ENCODE measurements at places on chromosomes 16 and 17.

GRCh38 chr17:72603420-72604242 is 482.8 kb downstream of the SOX9 start:
- no peak for DNase-seq

DNA sequence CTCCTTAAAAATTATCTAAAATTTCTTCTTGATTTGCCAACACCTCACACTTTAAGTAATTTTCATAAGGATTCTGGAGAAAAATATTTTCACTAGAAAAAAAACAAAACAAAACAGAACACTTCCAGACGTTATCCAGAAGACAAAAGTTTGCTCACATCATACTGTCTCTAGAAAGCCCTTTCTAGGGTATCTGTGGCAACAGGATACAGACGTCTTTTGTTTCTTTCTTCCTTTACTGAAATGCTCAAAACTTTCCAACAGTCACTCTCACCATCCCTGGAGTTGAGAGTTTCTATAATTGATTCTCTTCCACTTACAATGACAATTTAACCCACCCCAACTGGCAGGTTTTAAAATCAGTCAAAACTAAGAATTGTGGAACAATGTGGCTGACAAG is 2.6 kb downstream of the ZC3H7A start:
- DNase-seq = no peak

- no peak for DNase-seq
These were observed 13.8 kb upstream of the HAP1 start for GRCh38 chr17:41748275-41748674.

GRCh38 chr17:40417258-40417608 is 463 bp downstream of the TOP2A start:
- DNase-seq = no peak

- DNase-seq = no peak
These were observed 471.2 kb upstream of the HSBP1 start for GRCh38 chr16:83336603-83337002.

DNA sequence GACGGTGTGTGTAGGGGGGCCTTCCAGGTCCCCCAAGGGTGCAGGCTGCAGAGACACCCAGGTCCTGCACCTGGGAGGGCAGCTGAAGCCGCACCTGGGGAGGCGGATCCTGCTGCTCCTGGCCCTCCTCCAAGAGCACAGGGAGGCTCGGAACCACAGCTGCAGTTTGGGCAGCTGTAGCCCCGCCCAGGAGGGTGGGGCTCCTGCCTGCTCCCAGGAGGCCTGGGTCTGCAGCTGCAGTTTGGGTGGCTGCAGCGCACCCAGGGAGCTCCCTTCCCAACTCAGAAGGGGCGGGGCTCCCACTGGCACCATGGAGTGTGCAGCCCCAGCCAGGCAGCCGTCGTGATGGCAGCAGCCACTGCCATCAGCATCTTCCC is 69.4 kb upstream of the NKD1 start:
- no peak for DNase-seq

GRCh38 chr17:76048025-76048605 is 21.0 kb upstream of the EVPL start:
- DNase-seq = no peak

DNA sequence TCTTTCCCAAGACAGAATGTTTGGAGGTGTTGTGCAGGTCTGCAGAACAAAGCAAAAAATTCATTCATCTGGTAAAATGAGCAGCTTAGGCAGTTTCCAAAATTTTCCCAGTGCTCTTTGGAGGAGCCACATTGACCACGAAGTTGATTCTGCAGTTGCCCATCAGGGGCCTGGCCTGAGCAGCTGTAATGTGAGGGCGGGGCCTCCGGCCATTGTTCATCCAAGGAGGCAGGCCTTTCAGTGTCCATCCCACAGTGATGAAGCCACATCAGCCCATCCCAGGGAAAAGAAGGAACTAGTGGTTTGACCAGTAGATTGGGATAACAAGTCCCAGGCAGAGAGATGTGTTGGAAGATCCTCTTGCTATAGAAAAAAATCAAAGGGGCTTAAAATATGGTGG is 10.1 kb downstream of the UBFD1 start:
- DNase-seq = no peak

DNA sequence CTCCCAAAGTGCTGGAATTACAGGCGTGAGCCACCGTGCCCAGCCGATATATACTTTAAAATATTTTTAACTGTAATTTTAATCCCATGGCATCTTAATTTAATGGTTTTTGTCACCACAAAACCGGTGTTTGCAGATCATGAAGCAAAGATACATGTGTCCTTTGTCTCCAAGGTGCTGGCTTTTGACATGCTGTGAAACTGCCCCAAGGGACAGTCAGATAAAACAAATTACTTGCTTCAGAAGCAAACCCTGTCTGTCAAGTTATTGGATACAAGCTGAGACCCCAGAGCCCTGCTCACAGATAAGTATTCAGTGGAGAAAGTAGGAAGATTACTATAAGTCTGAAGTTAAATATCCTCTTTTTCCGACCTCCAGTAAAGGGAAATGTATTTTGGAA is 39.8 kb downstream of the ARL4D start:
- DNase-seq = no peak

- no peak for DNase-seq
These were observed 51.2 kb downstream of the PGS1 start for GRCh38 chr17:78429618-78429995.

- DNase-seq = no peak
These were observed 17.2 kb downstream of the TXNDC11 start for GRCh38 chr16:11725457-11725856.

DNA sequence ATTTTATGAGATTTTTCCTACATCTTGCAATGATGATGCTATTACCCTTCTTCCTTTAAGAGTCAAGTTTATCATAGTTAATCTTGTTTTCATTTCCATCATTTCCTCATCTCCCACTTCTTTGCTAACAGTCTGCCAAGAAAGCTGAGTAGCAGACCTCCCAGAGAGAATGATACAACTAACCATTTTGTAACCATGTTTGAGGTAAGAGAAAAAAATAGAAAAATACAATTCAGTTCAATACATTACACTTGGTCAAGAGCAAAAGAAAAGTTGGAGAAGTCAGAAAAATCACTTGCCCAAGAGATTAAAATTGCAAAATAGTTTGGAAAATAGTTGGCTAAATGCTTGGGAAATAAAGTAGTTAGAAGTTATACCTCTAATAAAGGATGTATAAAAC is 154.4 kb downstream of the ABCA8 start:
- DNase-seq = no peak

DNA sequence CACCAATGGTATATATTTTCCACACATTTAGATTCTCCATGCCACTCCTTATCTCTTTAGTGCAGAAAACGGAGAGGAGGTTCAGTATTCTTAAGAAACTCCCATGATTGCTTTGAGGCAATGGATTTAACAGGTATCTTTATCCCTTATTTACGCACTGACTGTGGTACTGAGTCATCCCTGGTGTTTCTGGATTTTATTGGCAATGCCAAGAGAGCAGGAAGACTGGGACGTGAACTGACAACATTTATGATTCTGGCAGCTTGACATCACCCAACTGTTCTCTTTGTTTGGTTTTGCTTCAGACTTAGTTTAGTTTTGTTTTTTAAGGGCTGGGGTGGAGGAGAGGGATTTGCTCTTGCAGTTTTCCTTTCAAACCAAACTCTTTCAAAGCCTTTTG is 131.4 kb downstream of the WWOX start:
- no peak for DNase-seq

DNA sequence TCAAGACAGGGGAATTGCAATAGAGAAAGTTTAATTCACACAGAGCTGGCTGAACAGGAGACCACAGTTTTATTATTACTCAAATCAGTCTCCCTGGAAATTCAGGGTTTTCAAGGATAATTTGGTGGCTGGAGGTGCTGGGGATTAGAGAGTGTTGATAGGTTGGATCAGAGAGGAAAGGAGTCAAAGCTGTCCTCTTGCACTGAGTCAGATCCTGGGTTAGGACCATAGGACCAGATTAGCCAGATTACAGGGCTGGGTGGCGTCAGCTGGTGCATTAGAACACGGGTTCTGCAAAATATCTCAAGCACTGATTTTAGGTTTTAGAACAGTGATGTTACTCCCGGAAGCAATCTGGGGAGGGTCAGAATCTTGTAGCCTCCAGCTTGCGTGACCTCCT is 1.8 kb upstream of the NSMCE1 start:
- DNase-seq = peak; percentile 77

GRCh38 chr17:38619937-38620550 is 14.3 kb upstream of the SRCIN1 start:
- no peak for DNase-seq

GRCh38 chr16:9458816-9459215 is 367.4 kb downstream of the HAPSTR1 start:
- DNase-seq = no peak

GRCh38 chr17:64983708-64984107 is 64.4 kb upstream of the LRRC37A3 start:
- DNase-seq = peak; percentile 47

- DNase-seq = no peak
These were observed 1.4 kb downstream of the ALDOA start for GRCh38 chr16:30066761-30067583.

DNA sequence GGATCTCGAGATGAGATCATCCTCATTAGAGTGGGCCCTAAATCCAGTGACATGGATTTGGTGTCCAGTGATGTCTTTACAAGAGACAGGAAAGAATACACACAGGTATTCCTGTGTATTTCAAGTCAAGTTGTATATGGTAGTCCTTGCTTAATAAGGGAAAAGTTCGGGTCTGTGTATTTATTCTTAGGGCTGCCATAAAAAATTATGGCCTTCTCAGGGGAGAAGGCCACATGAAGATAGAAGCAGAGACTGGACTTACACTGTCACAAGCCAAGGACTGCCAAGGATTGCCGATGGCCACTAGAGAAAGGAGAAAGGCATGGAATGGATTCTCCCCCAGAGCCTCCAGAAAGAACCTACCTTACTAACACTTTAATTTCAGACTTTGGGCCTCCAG is 8.3 kb downstream of the KRABD2 start:
- no peak for DNase-seq

- DNase-seq = no peak
These were observed 146.3 kb upstream of the XYLT1 start for GRCh38 chr16:17617021-17617552.

GRCh38 chr16:84577034-84577803 is 40.7 kb downstream of the COTL1 start:
- DNase-seq = no peak

DNA sequence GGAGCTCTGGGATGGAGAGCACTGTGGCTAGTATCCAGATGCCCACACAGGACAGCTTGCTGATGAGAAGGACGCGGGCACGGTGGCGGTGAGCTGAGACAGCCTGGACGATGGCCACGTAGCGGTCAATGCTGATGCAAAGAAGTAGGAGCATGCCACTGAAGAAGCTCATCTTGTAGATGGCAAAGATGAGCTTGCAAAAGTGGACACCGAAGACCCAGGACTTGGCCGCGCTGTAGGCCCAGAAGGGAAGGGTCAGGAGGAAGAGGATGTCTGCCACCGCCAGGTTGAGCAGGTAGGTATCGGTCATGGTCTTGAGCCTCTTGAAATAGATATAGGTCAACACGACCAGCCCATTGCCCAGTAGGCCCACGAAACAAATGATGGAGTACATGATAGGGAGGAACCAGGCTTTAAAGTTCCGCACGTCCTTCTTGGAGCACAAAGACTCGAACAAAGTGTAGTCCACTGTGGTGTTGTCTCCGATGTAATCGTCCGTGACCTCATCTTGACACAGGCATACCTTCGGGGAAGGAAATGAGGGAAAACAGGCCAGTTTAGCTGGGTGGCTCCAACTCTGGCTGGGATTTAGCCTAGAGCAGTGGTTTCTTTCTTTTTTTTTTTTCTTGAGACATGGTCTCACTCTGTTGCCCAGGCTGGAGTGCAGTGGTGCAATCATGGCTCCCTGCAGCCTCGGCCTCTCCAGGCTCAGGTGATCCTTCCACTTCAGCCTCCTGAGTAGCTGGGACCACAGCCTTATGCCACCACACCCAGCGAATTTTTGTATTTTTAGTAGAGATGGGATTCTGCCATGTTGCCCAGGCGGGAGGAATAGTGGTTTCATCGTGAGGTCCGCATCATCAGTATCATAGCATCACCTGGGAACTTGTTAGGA is 9.7 kb downstream of the CCR7 start:
- DNase-seq = peak; percentile 84

- no peak for DNase-seq
These were observed 6.1 kb downstream of the DRC3 start for GRCh38 chr17:17978481-17979424.

DNA sequence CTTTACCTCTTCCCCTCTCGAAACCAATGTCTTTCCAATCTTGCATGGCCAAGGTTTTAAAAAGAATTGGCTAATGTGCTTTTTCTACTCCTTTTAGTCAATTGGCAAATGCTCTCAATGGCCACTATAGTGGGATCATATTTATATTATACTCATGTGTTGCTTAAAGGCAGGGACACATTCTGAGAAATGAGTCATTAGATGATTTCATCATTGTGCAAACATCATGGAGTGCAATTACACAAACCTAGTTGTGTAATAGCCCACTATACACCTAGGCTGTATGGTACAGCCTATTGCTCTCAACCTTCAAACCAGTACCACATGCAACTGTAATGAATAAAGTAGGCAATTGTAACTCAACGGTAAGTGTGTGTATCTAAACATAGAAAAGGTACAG is 180.9 kb downstream of the HS3ST3A1 start:
- DNase-seq = no peak

- no peak for DNase-seq
These were observed 21.8 kb downstream of the CACNA1H start for GRCh38 chr16:1174477-1175357.

- no peak for DNase-seq
These were observed 1.2 kb upstream of the COG1 start for GRCh38 chr17:73191443-73192205.

GRCh38 chr17:1976683-1977064 is 48.5 kb downstream of the RTN4RL1 start:
- DNase-seq = no peak
